ENCODE measurements at places on chromosomes 6 and 20.

DNA sequence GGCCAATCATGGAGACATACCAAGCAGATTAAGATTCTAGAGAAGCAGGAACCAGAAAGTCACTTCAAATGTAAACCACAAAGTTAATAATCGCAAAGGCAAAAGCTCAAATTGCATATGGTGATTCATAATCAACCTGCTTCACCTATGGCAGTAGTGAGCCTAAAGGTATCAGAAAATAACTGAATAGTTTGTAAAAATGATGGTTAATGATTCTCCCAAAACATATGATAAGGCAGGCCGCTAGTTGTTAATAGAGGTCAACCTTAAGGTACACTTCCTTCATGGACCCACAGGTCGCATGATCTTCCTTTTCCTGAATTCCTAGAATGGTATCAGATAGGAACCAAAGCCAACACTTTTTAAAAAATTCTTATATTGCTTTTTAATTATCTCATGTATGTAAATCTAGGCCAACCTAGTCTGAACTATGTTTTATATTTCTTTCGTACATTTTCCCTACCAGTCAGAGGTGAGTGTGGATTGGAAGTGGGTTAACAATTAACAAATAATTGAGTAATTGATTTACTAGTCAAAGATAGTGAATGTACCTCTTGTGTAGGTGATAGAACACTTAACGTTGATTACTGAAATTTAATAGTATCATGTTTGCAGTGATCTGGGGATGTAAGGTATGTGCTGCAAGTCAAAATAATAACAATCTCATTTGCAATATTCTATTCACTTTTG, 16.4 kb downstream of the TAAR2 start:
- no peak for ATAC-seq

DNA sequence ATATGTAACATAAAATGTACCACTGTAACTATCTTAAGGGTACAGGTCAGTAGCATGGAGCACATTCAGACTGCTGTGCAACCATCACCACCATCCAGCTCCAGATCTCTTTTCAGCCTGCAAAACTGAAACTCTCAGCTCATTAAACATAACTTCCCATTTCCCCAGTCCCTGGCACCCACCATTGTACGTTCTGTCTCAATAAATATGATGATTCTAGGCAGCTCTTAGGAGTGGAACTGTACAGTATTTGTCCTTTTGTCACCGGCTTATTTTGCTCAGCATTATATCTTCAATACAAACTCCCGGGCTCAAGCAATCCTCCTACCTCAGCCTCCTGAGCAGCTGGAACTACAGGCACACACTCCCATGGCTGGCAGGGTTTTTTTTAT, 1.5 kb downstream of the ZC3H12D start:
- no peak for ATAC-seq

- peak; percentile 84 for ATAC-seq
Measured at GRCh38 chr20:35994994-35995453, 26.6 kb downstream of the CNBD2 start.

DNA sequence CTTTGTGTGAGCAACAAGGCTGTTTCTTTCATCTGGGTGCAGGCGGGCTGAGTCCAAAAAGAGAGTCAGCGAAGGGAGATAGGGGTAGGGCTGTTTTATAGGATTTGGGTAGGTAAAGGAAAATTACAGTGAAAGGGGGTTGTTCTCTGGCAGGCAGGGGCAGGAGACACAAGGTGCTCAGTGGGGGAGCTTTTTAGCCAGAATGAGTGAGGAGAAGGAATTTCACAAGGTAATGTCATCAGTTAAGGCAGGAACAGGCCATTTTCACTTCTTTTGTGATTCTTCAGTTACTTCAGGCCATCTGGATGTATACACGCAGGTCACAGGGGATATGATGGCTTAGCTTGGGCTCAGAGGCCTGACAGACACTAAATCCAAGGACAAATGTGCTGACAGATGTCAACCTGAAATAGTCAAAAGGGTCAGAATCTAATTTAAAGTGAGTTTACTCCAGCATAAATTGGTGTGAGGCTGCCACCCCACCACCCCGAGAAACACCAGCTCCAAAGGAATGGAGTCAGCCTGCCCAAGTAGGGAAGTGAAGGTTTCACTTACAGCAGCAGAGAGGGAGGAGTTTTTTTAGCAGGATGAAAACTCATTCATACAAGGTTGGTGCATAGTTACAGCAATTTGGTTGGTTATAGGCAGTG, 560.0 kb upstream of the CDH4 start:
- ATAC-seq: no peak

- no peak for ATAC-seq
Measured at GRCh38 chr6:57423468-57423867, 106.0 kb downstream of the PRIM2 start.

DNA sequence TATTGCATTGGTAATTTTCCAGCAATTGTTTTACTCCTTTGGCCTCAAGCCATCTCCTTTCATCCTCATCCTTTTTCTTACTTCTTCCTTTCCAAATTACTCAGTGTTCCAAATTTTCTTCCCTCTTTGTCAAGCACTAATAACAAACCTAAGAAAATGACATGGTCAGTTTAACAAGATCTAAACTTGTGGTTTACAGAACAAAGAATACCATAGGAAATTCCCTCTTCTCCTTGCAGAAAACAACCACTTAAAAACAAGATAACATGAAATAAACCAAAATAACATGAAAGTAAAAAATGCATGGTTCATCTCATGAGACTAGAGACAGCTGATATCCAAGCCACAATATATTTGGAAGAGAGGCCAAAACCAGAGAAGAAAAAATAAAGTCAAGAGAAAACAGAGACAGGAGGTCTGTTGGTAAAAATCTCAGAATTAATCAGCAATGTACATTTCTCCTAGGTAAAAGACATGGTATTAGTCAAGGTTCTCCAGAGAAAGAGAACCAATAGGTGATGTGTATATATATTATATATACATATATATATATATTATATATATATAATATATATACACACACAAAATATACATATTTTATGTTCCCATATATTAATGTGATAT, 51.0 kb upstream of the SENP6 start:
- ATAC-seq: no peak

GRCh38 chr6:166516251-166516884, 70.1 kb downstream of the RAMACL start:
- no peak for ATAC-seq

DNA sequence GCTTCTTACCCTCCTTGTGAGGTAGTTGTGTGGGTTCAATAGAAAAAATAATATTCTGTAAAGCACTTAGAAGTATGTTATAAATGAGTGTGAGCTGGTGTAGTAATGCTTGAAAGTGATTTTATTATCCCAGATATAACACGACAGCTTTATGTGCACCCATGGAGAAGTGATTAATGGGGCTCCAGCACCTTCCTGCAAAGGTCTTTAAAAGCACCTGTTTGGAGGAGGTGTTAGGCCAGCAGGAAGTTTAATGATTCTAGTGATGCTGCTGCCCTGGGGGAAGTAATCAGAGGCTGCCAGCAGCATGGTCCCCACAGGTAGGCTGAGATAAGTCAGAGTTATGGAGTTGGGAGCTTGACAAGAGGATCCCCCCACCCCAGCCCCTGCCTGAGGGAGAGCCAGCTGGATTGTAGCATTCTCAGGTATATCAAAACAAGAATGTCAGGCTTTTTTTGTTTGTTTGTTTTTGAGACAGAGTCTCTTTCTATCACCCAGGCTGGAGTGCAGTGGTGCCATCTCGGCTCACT, 166.3 kb downstream of the PHACTR1 start:
- ATAC-seq: no peak

GRCh38 chr6:139186242-139186641, 51.4 kb downstream of the HECA start:
- ATAC-seq: no peak

GRCh38 chr6:34070315-34071135, 75.4 kb downstream of the GRM4 start:
- ATAC-seq: no peak

- no peak for ATAC-seq
Measured at GRCh38 chr20:12371990-12372389, 454.3 kb downstream of the BTBD3 start.

- ATAC-seq: no peak
Measured at GRCh38 chr6:160160450-160160849, 38.8 kb downstream of the SLC22A1 start.

- no peak for ATAC-seq
Measured at GRCh38 chr6:7640607-7641577, 50.9 kb downstream of the SNRNP48 start.

Data from gastroesophageal sphincter (tissue), 4 donors.